ENCODE measurements at places on chromosomes 2 and 18. TPM values are rescaled to one million over a fixed set of nuclear protein-coding genes. Genes with fewer than 3 reads are reported as not detected.

LIPG gene
- 1.9 TPM for total RNA-seq

GRCh38 chr2:36594849-36595248 is 3.1 kb downstream of the FEZ2 start:
- DNase-seq: no peak

DNA sequence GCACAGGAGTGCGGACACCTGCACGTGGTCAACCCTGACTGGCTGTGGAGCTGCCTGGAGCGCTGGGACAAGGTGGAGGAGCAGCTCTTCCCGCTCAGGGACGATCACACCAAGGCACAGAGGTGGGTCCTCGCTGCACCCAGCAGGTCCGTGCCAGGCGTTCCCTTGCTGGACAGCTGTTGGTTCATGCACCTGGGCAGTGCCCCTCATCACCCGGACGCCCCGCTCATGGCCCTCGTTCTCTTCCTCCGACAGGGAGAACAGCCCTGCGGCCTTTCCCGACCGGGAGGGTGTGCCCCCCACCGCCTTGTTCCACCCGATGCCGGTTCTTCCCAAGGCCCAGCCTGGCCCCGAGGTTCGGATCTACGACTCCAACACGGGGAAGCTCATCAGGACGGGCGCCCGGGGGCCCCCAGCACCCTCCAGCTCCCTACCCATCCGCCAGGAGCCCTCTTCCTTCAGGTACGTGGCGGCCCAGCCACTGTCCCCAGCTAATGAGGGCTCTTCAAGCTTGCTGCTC is 38.0 kb downstream of the CTDP1 start:
- peak; percentile 78 for DNase-seq

DNA sequence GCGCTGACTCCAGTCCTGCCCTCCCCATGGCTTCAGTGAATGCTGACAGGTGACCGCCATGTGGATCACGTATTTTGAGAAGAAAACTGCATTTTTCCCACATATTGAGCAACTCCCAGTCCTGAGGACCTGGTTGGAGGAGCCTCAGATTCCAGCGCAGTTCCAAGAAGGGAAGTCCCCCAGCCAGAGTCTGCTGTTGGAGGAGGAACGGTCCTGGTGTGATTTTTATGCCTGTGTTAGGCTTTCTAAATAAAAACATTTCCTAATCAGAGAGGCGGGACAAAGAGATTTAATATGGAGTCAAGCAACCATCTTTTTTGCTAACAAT is 32.3 kb upstream of the COL6A3 start:
- DNase-seq: no peak

GRCh38 chr18:3153107-3153704 is 66.6 kb downstream of the MYOM1 start:
- DNase-seq: no peak

DNA sequence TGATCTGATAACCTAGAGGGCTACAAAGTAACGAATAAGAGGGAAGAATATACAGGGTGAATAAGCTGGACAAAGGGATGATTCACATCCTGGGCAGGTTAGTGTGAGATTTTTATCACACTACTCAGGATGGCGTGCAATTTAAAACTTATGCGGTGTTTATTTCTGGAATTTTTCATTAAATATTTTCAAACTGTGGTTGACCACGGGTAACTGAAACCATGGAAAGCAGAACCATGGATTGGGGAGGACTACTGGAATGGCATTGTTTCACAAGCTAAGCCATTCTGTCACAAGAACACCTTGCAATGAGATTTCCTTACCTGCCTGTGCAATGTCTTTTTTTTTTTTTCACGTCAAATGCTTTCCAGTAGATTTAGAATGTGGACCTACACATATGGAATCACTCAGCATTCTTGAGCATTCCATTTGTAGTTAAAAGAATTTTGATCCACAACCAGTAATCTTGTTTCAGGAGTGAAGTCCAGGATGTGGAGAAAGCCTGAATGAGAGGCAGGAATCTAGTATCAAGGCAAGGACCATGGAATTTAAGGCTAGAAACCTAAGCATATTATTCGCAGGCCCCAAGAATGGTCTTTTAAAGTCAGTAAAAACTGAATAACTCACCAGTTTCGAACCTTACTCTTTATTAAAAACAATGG is 8.0 kb upstream of the CDK15 start:
- no peak for DNase-seq

GRCh38 chr2:207939342-207940108 is 85.8 kb downstream of the PLEKHM3 start:
- no peak for DNase-seq

- no peak for DNase-seq
Measured at GRCh38 chr2:101921953-101922325, 69.8 kb upstream of the IL1R2 start.

- no peak for DNase-seq
Measured at GRCh38 chr2:204849892-204850291, 304.6 kb downstream of the PARD3B start.

DNA sequence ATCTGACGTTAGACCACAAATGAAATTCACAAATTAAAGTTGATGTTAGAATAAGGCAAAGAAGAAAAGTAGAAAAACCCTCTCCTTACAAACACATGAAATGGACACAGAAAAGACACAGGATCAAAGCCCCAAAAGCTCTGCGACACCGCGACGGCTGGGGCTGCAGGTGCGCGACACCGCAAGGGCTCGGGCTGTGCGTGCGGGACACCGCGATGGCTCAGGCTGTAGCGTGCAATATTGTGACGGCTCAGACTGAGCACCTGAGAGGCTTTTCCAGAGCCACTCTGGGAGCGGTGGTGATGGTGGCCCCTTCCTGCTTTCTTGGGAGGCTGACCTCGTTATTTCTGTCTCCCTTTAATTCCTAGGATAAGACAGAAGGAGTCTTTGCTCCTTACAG is 256.9 kb downstream of the TWIST2 start:
- DNase-seq: peak; percentile 73

DNA sequence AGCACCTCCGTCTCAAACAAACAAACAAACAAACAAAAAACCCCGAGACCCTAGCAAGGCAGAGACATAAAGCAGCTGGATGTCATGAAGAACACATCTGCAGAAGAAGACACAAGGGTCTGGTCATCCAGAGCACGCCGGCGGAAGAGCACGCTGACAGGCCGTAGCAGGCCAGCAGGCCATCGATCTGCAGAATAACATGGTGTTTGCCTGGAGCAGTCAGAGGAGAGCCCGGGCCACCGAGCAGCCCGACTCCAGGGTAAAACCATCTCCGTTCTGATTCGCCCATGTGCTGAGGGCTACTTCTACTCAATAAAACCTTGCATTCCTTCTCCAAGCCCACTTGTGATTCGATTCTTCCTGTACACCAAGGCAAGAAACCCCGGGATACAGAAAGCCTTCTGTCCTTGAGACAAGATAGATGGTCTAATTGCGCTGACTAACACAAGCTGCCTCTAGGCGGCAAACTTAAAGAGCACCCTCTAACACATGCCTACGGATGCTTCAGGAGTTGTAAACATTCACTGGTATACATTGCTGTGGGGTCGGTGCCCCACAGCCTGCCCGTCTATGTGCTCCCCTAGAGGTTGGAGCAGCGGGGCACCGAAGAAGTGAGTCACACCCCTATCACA is 549.8 kb upstream of the NRXN1 start:
- peak; percentile 41 for DNase-seq

GRCh38 chr2:235394278-235394828 is 99.5 kb upstream of the AGAP1 start:
- no peak for DNase-seq

- no peak for DNase-seq
Measured at GRCh38 chr2:98896416-98896815, 39.6 kb downstream of the CRACDL start.

DNA sequence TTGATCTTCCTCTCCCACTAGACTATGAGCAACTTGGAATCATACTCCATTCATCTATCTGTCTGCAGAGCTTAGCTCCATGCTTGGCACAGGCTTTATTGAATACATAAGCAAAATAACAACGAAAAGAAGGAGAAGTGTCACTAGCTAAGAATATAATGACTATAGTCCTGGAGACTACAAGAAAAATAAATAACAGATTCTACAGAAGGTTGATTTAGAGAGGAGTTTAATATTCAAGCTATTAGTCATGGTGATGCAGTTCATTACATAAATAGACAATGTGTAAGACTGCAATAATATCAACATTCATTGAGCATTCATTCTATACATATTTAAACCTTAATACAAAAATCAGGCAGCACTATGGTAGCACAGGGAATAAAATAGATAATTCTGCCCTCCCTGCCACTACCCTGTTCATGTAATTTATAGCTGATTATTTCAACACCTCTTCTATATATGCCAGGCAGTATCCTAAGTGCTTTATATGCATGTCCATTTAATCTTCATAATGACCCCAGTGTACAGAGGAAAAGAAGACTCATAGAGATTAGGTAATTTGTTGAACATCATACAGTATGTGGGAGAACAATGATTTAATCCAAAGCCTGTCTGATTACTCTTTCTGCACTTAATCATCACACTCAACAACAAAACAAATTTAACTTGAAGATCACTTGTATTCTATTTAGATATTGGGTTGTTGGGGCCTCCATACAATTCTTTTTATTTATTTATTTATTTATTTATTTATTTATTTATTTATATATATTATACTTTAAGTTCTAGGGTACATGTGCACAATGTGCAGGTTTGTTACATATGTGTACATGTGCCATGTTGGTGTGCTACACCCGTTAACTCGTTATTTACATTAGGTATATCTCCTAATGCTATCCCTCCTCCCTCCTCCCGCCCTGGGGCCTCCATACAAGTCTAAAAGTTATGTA is 165.3 kb downstream of the RNF152 start:
- no peak for DNase-seq

DNA sequence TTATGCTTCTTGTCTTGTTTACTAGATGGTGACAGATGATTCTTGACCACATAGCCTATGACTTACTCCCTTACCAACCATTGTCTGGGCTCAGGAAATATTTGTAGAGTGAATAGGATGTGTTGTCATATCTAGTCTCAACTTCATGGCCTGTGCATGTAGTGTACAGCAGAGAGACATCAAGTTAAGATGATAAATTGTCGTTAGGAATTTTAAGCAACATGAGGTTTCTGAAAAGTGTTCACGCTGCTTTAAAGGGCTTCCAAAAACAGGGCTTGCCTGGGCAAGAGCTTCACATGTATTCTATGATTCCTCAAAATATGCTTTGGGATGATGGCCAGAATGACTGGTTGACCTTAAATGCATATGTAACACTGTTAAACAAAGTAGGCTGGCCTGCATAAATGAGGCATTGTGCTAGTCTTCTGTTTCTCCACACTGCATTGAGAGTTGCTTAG is 424.0 kb downstream of the RND3 start:
- DNase-seq: no peak

ANKRD30BL gene
- total RNA-seq: not detected

DNA sequence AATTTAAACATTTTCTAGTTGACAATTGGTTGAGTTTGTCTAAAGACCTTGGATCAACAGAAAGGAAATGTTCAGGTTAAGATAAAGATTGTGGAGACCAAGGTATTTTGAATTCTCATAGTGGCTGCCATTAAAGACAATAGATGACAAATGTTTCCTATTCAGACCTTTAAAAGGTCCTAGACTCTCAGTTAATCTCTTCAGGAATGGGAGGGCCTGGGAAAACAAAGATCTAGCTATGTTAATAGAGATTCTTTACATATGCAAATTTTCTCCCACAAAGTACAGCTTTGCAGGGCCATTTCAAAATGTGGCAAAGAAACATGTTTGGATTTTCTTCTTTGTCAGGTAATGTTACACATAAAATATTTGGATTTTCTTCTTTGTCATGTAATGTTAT is 403.9 kb downstream of the SPAG16 start:
- DNase-seq: no peak

GRCh38 chr2:172182624-172183023 is 79.9 kb upstream of the DLX2 start:
- no peak for DNase-seq

PARD3B gene
- total RNA-seq: 17.8 TPM

GRCh38 chr2:34731292-34731691 is 1132.2 kb upstream of the FAM98A start:
- DNase-seq: no peak

C2orf80 gene
- total RNA-seq: not detected

DNA sequence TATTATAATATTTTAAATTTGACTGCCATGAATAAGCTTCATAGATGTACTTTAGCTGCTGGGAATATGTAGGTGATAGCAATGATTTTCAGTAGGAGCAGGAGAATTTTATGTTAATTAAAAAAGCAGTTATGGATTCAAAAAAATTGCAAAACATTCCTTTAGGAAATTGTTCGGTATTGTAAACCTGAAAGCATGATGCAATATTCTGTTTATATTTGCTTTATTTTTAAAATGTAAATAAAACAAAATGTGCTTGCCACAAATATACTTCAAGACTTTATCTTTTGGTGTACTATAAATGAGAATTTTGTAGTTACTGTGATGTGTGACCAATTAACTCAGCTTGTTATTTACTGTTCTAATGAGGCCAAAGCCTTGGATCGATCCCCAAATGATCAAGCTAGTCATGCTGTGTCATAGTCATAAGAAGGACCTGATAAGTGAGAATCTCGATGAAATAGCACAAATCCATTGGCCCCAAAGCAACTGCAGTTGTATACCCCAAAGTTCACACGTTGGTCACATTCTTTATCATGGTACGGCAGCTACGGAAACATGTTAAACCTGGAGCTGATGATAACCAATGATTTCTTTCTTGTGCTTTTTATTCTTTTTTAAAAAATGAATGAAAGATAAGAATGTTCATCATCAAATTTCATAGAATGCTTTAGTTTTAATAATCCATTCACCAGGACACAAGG is 23.6 kb upstream of the ATIC start:
- DNase-seq: no peak

DNA sequence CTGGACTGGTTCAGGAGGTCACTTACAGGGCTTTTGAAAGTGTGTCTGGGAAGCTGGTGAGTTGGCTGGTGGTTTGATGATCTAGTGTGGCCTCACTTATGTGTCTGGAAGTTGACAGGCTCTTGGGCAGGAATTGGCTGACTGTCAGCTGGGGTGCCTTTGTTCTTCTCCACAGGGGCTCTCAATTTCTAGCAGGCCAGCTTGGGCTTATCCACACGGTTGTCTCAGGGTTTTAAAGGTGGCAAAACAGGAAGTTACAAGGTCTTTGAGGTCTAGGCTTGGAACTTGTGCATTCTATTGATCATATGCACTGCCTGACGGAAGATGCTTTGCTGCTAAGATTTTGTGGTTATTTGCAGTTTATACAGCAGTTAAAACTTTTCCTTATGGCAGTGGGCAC is 52.0 kb upstream of the CELF4 start:
- DNase-seq: no peak

DNA sequence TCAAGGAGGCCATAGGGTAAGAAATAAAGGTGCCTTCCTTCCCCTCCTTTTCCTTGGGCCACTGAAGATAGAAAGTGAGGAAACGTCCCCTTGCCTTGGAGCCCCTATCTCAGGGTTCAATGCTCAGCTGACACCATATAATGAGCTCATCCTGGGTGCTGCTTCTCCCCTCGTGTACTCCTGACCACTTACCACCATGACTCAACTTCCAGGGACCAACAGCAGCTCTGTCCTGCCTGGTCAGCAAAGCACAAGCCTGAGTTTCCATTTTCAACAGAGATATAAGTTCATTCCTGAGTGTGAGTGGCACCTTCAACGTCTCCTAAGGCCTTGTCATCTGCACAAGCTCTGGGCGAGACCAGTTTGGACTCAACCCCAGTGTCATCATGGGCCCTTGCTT is 151.2 kb downstream of the CAPN13 start:
- no peak for DNase-seq

GRCh38 chr2:173282795-173283545 is 71.7 kb upstream of the CDCA7 start:
- peak; percentile 74 for DNase-seq

SLC9A4 gene
- not detected for total RNA-seq

NT5DC4 gene
- total RNA-seq: 0.83 TPM

Measured in upper lobe of left lung (tissue), 6 donors.